ENCODE measurements at places on chromosomes 12 and 14.

GRCh38 chr14:101453225-101453624, 108.1 kb upstream of the DIO3 start:
- no peak for DNase-seq

GRCh38 chr12:45866299-45866698, 124.1 kb downstream of the SCAF11 start:
- DNase-seq = no peak

GRCh38 chr12:45363903-45364302, 148.0 kb downstream of the ANO6 start:
- DNase-seq = no peak

DNA sequence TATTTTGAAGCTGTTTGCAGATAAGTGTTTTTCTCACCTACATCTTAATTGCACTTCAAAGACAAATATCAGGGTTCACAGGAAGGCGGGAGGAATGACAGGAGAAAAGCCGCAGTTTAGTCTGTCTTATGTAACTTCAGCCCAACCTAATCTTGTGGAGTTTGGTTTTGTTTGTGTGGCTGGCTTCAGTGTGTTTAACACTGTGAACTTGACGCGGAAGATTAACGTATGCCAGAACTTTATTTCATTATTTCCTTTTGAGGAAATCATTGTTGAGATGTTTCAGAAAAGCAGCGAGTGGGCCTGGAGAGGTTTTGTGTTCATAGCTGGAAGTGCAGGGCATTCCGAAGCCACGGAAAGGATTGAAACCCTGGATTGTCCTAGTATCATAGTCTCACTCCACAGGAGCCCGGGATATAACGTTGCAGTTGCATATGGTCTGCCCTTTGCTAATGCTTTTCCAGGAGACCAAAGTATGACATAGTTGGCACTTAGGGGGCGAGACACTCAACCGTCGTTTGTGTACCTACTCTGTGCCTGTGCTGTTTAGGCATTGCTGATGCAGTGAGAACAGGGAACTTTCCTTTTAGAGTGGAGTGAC, 2.0 kb downstream of the PELI2 start:
- DNase-seq = no peak

- no peak for DNase-seq
Observed at GRCh38 chr14:90580377-90581335, 183.8 kb downstream of the CALM1 start.

DNA sequence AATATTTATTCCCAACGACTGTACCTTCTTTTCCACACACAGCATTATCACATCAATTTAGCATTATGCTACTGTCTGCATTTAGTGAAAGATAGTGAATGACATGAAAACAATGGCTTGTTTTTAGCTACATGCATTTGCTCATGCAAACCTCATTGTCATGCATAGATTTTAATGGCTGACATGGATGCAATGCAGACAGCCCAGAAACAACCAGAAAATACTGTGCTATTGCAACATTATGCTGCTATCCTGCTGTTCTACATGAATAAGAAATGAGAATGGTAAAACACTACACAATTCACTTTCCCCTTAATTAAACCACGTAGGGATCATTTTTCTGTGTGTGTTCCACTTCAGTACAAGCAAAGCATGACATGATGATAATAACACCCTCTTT, 90.8 kb downstream of the LIN7A start:
- no peak for DNase-seq
